Ovary (tissue), 10 donors: ENCODE measurements at places on chromosomes 6 and 20.
A peak's percentile ranks its signal among the peaks of the same experiment; 100 is the strongest.

GRCh38 chr6:114334237-114334636 is 8.6 kb downstream of the HS3ST5 start:
- no peaks in the 10 kb centered on the region for H3K36me3 ChIP-seq
- no peak for DNase-seq
- no peaks in the 10 kb centered on the region for H3K4me1 ChIP-seq
- no peak overlapping the region for H3K27ac ChIP-seq
- H3K4me3 ChIP-seq, result no peak overlapping the region

DNA sequence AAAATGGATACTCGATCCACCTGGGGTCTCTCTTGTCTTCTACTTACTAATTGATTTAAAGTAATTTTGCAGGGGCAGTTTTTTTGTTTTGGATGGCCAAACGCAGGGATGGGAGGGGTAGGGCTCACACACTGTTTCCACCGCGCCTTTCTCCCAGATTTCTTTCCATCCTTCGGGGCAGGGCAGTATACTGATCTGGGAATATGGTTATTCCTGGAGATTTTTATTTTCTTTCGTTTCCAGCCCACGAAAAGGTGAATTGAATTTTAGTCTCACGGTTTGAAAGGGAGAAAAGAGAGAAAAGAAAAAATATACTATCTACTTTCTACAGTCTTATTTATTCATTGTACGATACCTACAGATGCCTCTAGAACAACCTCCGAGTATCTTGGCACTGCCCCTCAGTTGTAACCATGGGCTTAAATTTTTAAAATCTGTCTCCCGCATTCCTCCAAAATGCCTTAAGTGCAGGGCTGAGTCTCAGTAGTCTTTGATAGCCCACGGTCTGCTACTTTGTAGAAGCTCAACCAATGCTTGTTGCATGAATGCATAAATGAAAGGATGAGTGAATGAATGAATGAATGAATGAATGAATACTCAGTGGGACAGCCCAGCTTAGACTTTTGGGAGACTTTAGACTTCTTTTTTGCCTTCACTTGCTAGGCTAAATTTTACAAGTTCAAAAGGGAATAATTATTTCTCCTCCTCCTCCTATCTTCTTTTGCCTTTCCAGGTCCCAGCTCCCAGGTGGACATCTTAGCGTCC is 18.1 kb upstream of the TRIM27 start:
- DNase-seq, result no peak
- no peaks in the 10 kb centered on the region for H3K27me3 ChIP-seq
- H3K27ac ChIP-seq, result peak overlapping the region; percentile 80
- peaks cover 2% of the 10 kb centered on the region for H3K4me1 ChIP-seq

DNA sequence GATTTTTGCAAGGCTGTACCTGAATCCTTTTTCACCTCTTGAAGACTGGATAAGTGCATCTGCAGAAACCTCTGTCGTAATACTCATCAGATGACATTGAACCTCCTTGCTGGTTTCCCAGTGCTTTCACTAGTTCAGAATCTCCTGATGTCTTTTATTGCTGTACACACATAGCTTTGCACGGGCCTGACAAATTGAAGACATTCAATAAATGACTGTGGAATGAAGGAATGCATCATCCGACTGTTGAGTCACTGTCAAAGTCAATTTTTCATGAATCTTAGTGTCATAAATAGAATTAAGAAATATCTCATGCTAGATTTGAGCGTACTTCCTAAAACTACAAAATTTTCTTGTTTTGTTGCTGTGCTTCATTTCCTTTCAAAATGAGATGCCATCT is 598.2 kb upstream of the MAP3K7 start:
- H3K4me1 ChIP-seq, result no peaks in the 10 kb centered on the region
- no peaks in the 10 kb centered on the region for H3K27me3 ChIP-seq
- H3K4me3 ChIP-seq, result no peak overlapping the region
- H3K36me3 ChIP-seq, result no peaks in the 10 kb centered on the region

- peaks cover 43% of the 10 kb centered on the region for H3K4me1 ChIP-seq
- no peak for DNase-seq
- H3K4me3 ChIP-seq, result peak overlapping the region; percentile 43
- H3K27ac ChIP-seq, result peak overlapping the region; percentile 78
These were observed 418 bp downstream of the TNXB start for GRCh38 chr6:32108727-32109113.

DNA sequence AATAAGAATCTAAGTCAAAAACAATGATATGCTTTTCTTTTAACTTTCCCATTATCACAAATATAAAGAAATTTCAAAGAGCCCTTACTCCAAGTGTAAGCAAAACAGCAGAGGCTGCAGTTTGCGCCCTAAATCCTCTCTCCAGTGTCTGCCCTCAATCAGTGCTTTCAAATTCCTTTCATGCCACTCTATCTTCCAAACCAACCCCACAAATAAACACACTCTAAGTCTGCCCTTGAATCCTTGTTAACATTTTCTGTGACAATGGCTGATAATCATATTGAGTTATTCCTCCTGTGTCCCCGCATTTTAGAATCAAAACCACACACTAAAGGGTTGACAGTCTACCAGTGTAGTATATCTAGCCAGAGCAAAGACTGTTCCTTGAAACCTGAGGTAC is 317.9 kb upstream of the MARCKS start:
- no peak overlapping the region for H3K4me3 ChIP-seq
- DNase-seq, result no peak
- H3K27me3 ChIP-seq, result no peaks in the 10 kb centered on the region
- H3K27ac ChIP-seq, result no peak overlapping the region
- peaks cover 2% of the 10 kb centered on the region for H3K4me1 ChIP-seq
- H3K36me3 ChIP-seq, result no peaks in the 10 kb centered on the region
